ENCODE measurements at places on chromosomes 6 and 20. TPM values are rescaled to one million over a fixed set of nuclear protein-coding genes. Genes with fewer than 3 reads are reported as not detected.

The SPEF1 gene
- total RNA-seq = 0.22 TPM

The OTOR gene
- total RNA-seq = not detected

The CYP24A1 gene
- total RNA-seq = not detected

The MCHR2 gene
- not detected for total RNA-seq

The EDN1 gene
- 2.1 TPM for total RNA-seq
